Caki2 (cell line): ENCODE measurements at places on chromosomes 5 and 9. TPM values are rescaled to one million over a fixed set of nuclear protein-coding genes. Genes with fewer than 3 reads are reported as not detected.
A peak's percentile ranks its signal among the peaks of the same experiment; 100 is the strongest.

DNA sequence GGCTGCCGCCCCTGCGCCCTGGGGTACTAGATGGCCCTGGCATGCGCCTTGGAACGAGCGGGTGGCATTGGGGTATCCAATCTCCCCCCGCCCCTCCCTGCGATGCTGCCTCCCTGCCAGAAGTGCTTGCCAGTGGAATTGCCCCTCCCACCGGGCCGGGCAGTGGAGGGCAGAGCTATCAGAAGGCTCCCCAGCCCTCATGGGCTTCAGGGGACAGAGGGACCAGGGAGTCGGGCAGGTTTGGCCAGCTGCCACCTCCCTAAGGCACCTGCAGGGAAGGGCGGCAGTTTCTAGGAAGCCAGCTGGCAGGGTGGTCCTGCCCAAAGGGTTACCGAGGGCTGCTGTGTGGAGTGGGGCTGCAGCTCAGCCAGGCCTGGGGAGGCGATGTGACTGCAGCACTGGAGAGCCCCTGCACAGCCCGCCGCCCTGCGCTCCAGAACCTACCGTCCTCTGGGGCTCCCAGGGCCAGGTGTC, 52.8 kb upstream of the EGFL7 start:
- DNase-seq: no peak

DNA sequence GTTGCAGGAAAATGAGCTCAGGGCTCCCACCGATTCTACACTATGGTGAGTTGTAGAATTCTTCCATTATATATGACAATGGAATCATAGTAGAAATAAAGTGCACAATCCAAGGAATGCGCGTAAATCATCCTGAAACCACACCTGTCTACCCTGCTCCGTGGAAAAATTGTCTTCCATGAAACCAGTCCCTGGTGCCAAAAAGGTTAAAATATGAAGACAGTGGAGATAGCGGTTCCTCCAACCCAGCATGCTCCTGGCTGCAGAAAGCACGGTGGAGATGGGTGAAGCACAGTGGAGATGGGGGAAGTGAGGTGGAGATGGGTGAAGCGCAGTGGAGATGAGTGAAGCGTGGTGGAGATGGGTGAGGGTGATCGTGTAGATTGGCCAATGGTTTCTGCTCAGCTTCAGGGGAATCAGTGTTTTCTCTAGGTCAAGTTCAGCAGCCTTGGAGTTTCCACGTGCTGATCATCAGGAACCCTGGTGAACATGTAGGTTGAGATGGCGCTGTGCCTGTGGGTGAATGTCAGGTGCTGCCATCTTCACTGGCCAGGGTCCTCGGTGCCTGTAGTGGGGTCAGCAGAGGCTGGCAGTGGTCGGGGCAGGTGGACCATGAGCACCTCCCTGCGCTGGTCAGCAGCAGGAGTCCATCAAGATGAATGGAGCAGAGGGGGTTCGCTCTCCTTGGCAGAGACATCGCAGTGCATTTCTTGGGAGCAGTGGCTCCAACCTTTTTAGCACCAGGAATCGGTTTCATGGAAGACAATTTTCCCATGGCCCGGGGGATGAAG, 20.3 kb downstream of the PAEP start:
- DNase-seq: no peak

The LCN6 gene
- not detected in 2 replicates for total RNA-seq

The DENND1A gene
- 11.7 and 14.0 TPM in 2 replicates for total RNA-seq

GRCh38 chr5:150710165-150710564, 9.3 kb upstream of the RBM22 start:
- DNase-seq: no peak

DNA sequence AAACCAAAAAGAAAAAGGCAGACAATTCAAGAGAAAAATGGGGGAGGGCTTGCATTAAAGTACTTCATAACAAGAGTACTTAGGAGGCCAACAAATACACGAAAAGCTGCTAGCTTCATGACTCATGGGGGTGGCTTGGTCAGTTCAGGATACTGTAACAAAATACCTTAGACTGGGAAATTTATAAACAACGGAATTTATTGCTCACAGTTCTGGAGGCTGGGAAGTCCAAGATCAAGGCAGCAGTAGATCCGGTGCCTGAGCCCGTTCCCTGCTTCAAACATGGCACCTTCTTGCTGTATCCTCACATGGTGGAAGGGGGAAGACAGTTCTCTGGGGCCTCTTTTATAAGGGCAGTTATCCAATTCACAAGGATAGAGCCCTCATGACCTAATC, 111.4 kb downstream of the C9orf50 start:
- DNase-seq: no peak

- DNase-seq: peak; percentile 12
These were observed 188.4 kb downstream of the SNCAIP start for GRCh38 chr5:122500245-122501088.

DNA sequence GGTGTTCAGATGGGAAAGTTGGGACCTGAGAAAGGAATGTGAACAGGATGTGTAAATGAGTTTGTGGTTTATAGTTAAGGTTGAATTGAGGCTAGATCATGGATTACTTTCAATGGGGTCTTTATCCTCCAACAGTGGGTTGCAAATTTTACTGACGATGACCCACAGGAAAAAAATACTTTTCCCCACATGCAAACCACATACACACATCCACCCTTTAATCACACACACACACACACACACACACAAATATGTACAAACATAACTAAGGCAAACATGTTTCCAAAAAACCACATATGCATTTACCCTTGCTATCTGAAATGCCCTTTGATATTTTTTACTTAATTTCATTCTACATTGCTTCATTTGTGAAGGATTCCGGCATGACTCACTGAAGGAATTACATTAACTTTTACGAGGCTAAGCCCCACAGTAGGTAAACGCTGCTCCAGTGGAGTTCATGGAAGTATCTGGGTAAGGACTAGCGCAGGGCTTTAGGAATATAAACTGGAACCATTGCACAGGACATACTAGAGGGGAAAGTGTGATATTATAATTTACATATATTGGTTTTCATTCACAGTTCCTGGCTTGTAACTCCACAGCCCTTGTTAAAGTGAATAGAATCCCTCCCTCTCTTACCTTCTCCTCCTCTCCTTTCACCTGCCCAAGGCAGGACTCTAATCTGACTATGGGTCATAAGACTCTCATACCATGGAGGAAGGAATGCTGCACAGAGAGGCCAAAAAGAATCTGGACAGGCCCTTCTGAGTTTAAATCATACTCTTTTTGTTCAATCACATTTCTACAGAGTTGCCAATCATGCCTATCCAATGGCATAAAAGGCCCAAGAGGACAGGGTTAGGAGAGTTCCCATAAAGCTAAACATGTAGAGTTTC, 8.5 kb upstream of the SPEF2 start:
- DNase-seq: no peak

The C5orf52 gene
- total RNA-seq: not detected in 2 replicates

DNA sequence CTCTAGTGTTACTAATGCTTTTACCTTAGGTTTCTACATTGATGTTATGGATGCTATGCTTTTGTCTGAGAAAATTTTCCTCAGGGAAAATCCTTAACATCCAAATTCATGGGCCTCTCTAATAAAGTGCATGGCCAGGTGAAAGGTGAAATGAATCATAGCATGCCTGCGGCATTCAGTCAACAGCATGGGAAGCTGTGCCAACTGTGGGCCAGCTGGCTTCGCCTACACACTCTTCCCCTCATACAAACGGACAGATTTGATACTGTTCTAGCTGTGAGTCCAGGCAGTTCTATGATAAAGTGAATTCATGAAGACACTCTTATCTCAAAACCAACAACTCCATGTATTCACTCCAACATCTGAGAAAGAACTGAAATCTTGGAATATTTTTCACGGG, 374.1 kb downstream of the PLK2 start:
- peak; percentile 52 for DNase-seq
